Activated CD4-positive, alpha-beta T cell treated with anti-CD3 and anti-CD28 coated beads for 36 hours (primary cell): ENCODE measurements at places on chromosomes 2 and 18. TPM values are rescaled to one million over a fixed set of nuclear protein-coding genes. Genes with fewer than 3 reads are reported as not detected.

PRSS56 gene
- total RNA-seq: not detected

- no peak for DNase-seq
Measured at GRCh38 chr2:85550486-85550885, 10.8 kb downstream of the GGCX start.

GALNT13 gene
- not detected for total RNA-seq

SERPINB3 gene
- total RNA-seq: not detected

PCARE gene
- total RNA-seq: not detected

ELOA2 gene
- not detected for total RNA-seq

STARD6 gene
- not detected for total RNA-seq

DNA sequence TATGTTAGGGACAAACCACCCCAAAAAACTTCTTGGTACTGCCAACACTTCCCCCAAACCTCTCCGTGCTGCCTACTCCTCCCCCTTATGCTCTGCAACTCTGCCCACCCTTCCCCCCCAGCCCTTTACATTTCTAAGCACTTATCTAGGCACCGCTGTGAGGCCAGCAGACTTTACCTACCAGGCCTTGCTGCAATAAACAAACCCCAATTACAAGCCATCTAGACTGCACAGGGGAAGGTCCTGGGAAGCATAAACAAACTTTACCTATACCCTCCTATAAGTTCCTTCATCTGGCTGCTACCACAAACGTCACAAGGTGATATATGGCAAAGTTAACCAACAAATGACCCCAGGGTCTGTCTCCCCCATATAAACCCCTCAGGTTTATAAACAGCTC, 259.4 kb upstream of the GULP1 start:
- no peak for DNase-seq

DNA sequence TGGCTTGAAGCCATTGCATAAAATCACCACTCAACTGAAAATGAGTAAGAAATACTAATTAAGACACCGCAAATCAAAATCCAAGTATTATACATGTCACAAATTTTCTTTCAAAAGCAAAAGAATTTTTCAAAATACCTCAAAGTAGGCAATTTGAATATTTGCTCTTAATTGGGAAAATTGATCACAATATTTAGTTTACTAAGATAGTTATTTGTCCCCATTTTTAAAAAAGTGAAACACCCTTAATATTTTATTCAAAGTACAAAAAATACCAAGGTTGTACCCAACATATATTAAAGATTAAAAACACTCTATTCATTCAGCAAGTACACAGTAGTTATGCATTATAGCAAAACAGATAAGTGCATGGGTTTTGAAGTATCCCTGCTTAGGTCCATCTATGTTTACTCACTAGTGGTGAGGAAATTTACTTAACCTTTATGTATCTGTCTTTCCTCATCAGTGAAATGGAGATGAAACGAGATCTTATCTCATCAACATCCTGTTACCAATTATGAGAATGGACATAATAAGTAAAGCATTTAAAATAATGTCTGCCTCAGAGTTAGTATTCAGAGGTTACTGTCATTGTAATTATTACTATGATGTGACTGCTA, 35.1 kb downstream of the VPS54 start:
- no peak for DNase-seq

- no peak for DNase-seq
Measured at GRCh38 chr2:21453723-21454450, 330.1 kb downstream of the TDRD15 start.

DNA sequence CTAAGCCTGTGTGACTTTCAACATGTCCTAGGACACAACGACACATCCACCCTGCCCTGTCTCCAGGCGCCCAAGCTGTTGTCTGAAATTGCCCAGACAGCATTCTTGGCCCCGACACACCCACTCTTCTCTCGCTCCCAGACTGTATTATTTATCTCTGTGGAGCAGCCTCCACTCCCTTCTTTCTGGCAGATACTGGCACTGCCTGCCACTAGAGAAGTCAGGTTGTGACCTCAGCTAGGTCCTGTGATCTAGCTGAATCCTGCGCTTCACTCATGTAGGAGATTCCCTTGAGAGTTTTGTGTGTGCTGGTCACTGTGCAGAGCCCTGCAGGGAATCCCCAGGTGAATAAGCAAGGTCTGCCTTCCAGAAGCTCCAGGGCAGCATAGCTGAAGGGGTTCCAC, 77.1 kb upstream of the TNP1 start:
- DNase-seq: no peak

PTPRM gene
- total RNA-seq: 6.5 TPM

CPO gene
- not detected for total RNA-seq

GRCh38 chr18:55079067-55079466, 119.8 kb upstream of the CCDC68 start:
- DNase-seq: no peak

CENPA gene
- total RNA-seq: 38.0 TPM

GRCh38 chr2:69992310-69993047, 31.0 kb upstream of the ASPRV1 start:
- no peak for DNase-seq

SCN2A gene
- total RNA-seq: 0.14 TPM

DNA sequence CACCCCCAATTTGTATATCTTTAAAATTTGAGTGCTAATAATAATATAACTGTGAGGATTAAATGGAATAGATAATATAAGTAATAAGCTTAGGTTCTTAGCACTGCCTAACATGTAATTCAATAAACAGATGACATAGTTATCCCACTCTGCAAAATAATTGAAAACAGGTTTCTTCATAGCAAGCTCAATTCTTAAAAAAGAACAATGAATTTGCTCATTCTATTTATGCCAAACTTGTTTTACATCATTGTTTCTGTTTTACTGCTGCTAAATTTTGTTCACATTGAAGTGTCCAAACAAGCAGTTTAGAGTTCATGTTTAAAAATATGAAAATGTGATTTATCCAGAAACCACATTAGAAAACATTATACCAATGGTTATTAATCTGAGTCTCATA, 217.0 kb downstream of the MBD5 start:
- no peak for DNase-seq

EML6 gene
- 0.16 TPM for total RNA-seq

DNA sequence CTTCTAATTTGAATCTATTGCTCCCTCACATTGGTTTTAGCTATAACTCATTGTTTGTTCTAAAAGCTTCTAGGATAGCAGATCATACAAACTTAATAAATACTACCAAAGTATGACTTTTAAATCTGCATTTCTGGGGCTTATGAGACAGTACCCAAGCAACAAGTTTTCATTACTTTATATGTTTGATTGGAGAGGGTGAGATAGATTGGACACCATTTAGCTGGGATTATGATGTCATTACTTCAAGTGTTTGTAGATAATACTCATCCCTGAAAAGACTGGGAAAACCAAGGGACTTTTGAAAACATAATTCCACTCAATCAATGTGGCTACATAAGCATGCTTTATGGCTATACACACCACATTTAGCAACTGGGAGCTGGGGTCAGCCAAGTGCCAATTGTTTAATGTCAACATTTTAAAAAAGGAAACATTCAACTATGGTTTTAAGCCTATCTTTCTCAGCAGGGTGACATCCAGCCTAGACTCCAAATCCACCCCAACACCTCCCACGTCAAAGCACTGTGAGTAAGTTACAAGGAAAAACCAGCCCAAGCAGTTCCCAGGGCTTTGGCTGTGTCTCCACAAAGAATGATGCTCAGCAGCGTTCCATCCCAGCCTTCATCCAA, 119.9 kb downstream of the ETAA1 start:
- DNase-seq: no peak

- no peak for DNase-seq
Measured at GRCh38 chr2:39913648-39914461, 134.8 kb upstream of the THUMPD2 start.

PEX13 gene
- 19.9 TPM for total RNA-seq

GRCh38 chr2:143468341-143468888, 339.2 kb downstream of the ARHGAP15 start:
- DNase-seq: no peak

- no peak for DNase-seq
Measured at GRCh38 chr2:152031747-152032306, 67.0 kb downstream of the CACNB4 start.

DNA sequence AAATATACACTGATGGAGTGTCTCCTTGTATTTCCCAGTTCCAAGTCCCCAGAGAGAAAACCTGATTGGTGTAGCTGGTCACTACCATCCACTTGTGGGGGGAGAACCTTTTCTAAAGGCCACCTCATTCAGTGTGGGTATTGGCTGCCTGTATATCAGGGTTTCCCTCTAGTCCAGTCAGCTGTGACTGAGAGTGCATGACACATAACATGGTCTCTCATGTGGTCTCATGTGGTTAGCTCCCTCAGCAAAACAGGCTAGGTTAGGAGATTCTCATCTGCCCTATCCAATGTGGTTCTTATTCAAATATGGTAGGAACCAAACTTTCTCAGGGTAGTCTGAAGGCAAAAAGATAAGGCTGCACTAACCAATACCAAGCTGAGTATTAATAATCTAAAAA, 4.1 kb upstream of the GORASP2 start:
- DNase-seq: peak; percentile 12

- DNase-seq: no peak
Measured at GRCh38 chr2:231367178-231367577, 28.3 kb upstream of the B3GNT7 start.

- DNase-seq: no peak
Measured at GRCh38 chr2:136363900-136364299, 246.0 kb upstream of the CXCR4 start.
